Neural crest cell (in vitro differentiated cells): ENCODE measurements at places on chromosomes 11 and 22. TPM values are rescaled to one million over a fixed set of nuclear protein-coding genes. Genes with fewer than 3 reads are reported as not detected.

Gene OR4C6
- not detected in 2 replicates for total RNA-seq

Gene ART5
- 1.3 and 1.4 TPM in 2 replicates for total RNA-seq

Gene TRPC6
- total RNA-seq = not detected in 2 replicates

Gene KREMEN1
- 3.9 and 4.9 TPM in 2 replicates for total RNA-seq

Gene TRIM49
- total RNA-seq = not detected in 2 replicates

Gene PIH1D2
- 3.6 and 4.5 TPM in 2 replicates for total RNA-seq

Gene GGTLC3
- not detected in 2 replicates for total RNA-seq

Gene DNAJB7
- total RNA-seq = not detected in 2 replicates

Gene IL17REL
- 0.07 TPM in 1 of 2 replicates, not detected in the other for total RNA-seq

Gene BDNF
- total RNA-seq = 0.07 and 0.20 TPM in 2 replicates

Gene CELSR1
- total RNA-seq = 5.1 and 5.4 TPM in 2 replicates

Gene OR56B1
- total RNA-seq = not detected in 2 replicates

Gene MAP6
- total RNA-seq = 52.7 and 57.7 TPM in 2 replicates

Gene CCDC116
- 1.2 and 1.3 TPM in 2 replicates for total RNA-seq

DNA sequence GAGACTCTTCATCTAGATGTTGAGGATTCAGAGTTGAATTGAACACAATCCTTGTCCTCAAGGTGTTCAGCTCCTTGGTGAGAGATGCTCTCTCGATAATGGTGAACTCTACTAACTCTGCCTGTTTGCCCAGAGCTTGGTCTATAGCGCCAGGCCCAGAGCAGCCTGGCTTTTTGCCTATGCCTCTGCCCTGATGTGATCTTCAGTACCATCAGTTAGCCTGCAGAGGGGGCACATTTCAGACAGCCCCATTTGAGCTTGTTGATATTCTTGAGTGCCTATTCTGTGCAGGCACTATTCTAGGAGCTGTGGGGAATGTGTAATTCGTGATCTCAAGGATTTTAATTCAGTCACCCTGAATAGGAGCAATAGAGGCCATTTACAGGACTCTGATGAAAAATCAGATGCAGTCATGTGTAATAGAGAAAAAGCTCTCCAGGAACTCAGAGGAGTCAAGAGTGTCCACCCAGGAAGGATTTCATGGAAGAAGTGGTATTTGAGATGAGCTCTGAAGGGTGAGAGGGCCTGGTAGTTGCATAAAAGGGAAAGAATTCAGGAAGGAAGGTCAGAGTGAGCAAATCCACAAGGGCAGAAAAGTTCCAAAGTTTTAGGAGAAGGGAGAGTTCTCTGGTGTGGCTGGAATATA is 19.3 kb downstream of the GTPBP1 start:
- DNase-seq = no peak

- DNase-seq = no peak
Observed at GRCh38 chr11:64643256-64643881, 52.3 kb downstream of the SLC22A12 start.

DNA sequence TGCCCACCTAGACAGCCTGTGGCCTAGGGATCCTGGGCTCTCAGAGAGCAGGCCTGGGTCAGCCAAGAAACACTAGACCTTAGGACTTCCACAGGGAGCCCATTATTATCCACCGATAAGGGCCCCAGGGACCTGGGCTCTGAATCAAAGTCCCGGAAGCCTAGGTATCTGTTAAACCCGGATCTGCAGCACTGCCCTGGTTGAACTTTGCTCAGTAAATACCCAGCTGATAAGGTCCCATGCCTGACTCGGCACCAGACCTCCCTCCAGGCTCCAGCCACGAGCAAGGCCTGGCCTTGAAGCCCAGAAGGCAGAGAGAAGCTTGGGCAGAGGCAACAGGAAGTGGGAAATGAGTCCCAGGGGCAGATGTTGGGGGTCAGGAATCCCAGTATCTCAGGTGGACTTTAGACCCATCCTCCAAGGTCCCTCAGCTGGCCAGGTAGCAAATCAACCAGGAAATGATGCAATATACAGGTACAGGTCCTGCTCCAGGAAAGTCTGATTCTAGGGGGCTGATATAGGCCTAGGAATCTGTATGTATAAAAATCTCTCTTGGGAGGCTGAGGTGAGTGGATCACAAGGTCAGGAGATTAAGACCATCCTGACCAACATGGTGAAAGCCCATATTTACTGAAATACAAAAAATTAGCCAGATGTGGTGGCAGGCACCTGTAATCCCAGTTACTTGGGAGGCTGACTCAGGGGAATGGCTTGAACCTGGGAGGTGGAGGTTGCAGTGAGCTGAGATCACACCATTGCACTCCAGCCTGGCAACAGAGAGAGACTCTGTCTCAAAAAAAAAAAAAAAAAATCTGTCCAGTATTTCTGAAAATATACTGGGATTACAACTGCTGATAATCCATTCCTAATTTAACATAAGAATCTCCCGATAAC is 18.7 kb downstream of the POU2AF1 start:
- no peak for DNase-seq

DNA sequence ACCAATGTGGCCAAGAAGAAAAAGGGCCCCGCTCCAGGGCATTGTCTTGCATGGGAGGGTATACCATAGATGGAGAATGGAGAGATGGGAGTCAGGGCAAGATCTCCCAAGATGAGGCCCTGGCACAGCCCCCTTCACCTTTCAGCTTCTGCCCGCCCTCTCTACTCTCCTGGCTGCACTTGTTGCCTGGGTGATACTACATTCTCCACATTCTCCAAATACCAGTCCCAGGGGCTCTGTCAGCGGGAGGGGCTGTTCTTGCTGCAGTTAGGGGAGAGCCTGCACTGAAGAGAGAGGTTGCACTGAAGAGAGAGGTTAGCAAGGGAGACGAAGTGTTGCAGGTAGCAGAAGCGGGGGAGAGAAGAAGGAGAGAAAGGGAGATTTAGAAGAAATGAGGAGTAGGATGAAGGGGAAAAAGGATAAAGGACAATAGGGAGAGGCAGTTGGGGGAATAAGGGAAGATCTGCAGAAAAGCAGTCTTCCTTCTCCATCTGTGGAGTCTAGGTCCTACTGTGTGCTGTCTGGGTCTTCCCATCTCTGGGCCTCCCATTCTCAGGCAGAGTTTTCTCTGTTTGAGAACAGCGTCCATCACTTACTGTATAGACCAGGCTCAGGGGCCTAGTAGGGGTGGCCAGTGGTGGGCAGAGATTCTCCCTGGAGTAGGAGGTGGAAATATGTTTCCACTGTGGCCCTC is 8.0 kb downstream of the PHLDB1 start:
- no peak for DNase-seq

GRCh38 chr22:35406443-35406842 is 6.5 kb downstream of the MCM5 start:
- no peak for DNase-seq

DNA sequence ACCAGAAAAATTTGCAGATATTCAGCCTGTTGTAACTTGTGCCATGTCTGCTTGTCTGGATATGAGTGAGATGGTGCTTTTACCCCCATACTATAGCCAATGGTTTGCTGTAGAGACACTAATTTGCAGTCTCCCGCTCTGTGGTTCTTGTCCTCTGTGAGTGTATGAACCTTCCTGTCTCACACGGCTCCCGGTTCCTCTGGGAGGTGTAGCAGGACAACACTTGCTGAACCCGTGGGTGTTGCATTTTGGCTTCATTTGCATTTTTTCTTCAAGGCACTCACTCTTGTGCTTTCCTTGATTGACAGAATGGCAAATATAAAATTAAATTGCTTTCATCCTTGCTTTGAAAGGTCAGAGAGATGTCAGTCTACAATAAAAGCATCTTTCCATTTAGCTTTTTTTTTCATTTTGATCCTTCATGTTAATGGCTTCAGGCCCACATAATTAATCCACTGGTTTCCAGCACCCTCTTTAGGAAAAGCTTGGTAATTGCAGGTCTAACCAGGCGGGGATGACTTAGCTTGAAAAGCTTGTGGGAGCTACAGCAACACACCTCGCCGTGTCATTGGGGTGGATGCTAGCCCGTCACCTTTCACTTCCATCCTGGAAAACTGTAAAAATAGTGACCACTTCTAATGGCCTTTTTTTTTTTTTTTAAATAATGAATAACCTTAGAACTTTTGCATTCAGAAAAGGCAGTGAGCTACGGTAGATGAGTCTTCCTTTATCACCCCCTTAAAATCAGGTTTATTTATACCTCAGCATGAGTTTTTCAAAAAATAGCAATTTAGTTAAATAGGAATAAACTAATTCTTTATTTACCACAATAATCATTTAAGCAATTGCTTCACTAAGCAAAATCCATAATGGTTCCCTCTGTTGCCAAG is 27.4 kb upstream of the ST14 start:
- DNase-seq = peak; percentile 34

- no peak for DNase-seq
Observed at GRCh38 chr11:96203567-96204365, 139.2 kb downstream of the MAML2 start.

DNA sequence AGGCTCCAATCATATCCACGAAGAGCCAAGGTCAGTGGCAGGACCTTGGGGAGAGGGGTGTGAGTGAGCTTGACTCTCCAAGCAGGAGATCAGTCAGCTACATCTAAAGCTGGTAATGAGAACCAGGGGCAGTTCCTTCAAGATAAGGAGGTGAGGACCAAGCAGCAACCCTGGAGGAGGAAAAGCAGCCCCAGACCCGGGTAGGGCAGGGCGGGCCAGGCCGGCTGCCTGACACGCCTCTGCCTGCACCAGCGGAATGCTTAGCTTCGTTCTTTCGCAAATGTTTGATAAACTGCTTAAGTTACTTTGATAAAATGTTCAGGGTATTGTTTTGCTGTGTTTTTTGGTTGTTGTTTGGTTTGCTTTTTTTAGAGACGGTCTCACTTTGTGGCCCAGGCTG is 18.7 kb upstream of the FADD start:
- DNase-seq = no peak

DNA sequence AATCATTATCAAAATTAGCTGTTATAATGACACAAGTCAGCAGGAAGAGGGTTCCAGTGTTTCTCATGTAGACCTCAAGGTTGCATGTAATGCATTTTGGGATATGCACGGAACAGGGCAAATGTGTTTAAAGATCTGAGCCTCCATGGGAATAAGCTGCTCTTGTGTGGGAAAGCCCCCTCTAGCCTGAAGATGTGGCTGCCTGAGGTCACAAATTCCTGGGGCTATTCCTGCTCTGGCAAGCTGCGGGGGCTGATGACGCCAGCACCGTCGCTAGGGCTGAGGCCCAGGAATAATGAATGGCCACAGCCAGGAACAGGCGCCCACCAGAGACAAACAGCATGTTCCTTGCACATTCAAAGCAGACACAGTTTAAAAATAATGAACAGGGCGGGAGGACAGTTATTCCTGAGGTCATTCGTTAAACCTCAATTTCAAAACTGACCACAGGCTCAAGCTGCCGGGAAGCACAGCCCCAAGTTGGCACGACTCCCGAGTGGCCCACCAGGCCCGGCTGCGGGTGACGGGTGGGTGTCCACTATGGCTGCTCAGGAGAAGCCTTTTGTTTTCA is 11.7 kb downstream of the OSBPL5 start:
- DNase-seq = no peak

GRCh38 chr11:10824888-10825287 is 16.2 kb upstream of the EIF4G2 start:
- no peak for DNase-seq

DNA sequence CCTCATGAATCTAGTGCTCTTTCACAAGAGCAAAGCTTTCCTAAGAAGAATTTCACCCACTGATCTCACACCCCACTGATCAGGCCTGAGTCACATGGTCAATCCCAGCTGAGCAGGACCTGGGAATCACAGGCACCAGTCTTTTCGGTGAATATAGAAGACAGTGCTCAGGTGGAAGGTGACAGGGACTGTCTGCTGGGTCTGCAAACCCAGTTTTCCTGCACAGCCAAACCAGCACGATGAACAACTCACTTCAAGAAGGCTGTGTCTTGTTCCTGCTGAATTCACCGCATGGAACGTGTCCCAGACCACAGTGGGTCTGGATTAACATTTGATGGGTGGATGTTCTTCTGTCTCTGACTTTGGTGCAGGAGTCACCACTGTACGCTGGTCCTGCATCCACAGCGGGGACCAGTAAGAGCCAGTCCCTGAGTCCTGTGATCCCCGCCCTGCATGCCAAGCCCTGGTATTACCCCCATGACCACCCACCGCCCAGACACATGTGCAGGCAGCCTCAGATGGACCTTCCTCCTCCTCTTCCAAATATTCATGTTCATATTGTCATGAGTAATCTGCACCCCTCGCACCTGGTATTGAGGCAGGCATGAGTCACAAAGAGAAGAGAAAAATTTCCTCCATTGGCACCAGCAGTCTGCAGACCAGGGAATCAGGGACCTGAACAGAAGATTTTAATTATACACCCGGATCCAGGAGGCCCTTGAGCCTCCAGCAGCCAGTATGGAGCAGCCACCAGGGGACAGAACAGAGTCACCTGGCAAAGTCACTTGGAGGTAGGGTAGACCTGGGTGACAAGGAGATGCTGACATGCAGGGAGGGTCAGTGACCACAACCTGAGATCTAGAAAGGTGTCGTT is 8.6 kb upstream of the IGLL5 start:
- DNase-seq = no peak

DNA sequence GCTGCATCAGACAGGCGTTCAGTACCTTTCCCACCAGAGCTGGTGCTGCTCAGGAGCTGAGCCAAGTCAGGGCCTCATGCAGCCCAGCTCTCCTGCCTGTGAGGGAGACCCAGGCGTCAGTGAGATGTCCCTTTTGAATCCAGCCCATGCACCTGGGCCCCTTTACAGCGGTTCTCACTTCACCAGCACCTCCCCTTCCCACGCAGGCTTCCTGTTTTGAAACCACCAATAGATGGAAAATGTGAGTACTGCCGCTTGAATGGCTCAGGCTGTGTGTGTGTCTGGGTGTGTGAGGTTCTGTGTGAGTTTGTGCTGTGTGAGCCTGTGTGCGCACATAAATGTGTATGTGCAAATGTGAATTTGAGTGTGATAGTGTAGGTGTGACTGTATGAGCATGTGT is 88.4 kb downstream of the UBASH3B start:
- no peak for DNase-seq

- DNase-seq = no peak
Observed at GRCh38 chr11:28476049-28476448, 367.9 kb downstream of the METTL15 start.
